CD4-positive, alpha-beta memory T cell (primary cell): ENCODE measurements at places on chromosomes 16 and 17.
A peak's percentile ranks its signal among the peaks of the same experiment; 100 is the strongest.

- no peak overlapping the region for H3K27ac ChIP-seq
- no peak overlapping the region for H3K4me3 ChIP-seq
- H3K36me3 ChIP-seq: no peaks in the 10 kb centered on the region
Measured at GRCh38 chr17:62194401-62194800, 129.3 kb upstream of the MED13 start.

GRCh38 chr16:86244936-86245335, 265.4 kb upstream of the FOXF1 start:
- no peak overlapping the region for H3K4me3 ChIP-seq
- H3K4me1 ChIP-seq: no peaks in the 10 kb centered on the region
- H3K36me3 ChIP-seq: no peaks in the 10 kb centered on the region
- DNase-seq: no peak
- H3K27ac ChIP-seq: no peak overlapping the region

DNA sequence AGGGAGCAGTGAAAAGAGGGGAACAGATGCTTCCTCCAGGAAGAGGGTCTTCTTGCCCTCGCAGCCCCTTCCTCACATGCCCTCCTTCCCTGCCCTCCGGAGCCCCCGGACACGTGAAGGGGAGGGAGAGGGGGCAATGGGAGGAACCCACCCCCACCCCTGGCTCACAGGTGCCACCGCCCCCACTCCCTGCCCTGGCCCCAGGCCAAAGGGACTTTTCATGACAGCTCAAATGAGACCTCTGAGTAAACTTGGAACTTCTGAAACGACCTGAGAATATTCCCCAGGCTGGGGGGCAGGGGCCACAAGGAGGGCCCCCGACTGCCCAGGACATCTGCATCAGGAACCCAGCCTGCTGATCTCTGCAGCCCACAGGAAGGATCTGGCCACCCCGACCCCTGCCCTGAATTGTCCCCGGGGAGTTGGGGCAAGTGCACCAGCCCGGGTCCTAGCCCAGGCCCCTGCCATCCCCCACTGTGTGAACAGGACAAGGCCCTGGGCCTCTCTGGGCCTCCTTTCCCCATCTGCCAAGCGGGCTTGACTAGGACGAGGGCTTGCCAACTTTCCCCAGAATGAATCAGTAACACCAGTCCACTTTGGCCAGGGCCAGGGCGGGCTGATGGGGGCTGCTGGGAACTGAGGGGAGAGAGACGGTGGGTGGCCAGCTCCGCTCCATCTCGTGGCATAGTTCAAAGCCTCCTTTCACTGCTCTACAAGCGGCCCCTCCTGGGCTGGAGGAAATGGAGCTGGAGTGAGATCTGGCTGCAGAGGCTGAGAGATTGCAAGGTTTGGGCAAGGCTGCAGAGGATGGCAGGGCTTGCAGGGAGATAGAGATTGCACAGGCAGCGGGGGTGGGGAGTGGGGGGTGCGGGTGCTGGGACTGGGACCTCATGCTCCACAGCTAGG, 3.8 kb downstream of the IL21R start:
- no peaks in the 10 kb centered on the region for H3K36me3 ChIP-seq
- peak overlapping the region; percentile 66 for H3K27ac ChIP-seq
- no peaks in the 10 kb centered on the region for H3K27me3 ChIP-seq
- DNase-seq: peak; percentile 61
- no peak overlapping the region for H3K4me3 ChIP-seq

DNA sequence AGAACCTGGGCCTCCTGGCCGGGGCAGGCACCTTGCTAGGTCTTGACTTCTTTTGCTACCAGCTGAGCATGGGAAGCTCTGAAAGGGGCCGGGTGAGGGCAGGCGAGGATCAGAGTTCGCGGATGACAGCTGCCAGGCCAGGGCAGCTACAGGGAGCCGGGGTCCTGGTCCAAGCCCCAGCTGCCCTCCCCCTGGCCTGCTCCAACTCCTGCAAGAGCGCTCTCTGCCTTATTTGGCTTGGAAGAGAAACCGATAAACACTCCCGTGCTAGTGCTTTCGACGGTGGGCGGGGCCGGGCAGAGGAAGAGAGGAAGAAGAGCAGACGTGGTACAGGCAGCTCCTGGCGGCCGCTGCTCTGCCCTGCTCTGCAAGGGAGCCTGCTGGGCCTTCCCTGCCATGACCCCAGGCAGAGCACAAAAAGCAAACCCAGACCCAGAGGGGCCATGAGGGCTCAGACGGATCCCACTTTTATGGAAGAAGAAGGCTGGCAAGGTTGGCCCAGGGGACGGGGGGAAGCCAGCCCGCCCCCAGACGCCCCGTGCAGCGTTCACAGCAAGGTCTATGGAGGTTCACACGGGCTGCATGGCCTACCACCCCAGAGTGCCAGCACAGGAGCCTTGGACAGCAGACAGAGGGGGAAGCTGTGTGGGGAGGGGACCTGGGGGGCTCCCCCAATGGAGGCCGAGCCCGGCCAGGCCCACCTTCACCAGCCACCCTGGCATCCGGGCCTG, 25.6 kb downstream of the PIEZO1 start:
- H3K4me1 ChIP-seq: peaks cover 73% of the 10 kb centered on the region
- peak overlapping the region; percentile 32 for H3K27ac ChIP-seq
- H3K4me3 ChIP-seq: no peak overlapping the region
- DNase-seq: peak; percentile 61
- no peaks in the 10 kb centered on the region for H3K36me3 ChIP-seq
- no peaks in the 10 kb centered on the region for H3K27me3 ChIP-seq
